Fibroblast of lung (primary cell): ENCODE measurements at places on chromosomes 4 and X.

- DNase-seq: no peak
Observed at GRCh38 chr4:41384992-41385391, 128.3 kb downstream of the UCHL1 start.

GRCh38 chrX:136204571-136204970 is 46.6 kb downstream of the MAP7D3 start:
- DNase-seq: peak; percentile 88

DNA sequence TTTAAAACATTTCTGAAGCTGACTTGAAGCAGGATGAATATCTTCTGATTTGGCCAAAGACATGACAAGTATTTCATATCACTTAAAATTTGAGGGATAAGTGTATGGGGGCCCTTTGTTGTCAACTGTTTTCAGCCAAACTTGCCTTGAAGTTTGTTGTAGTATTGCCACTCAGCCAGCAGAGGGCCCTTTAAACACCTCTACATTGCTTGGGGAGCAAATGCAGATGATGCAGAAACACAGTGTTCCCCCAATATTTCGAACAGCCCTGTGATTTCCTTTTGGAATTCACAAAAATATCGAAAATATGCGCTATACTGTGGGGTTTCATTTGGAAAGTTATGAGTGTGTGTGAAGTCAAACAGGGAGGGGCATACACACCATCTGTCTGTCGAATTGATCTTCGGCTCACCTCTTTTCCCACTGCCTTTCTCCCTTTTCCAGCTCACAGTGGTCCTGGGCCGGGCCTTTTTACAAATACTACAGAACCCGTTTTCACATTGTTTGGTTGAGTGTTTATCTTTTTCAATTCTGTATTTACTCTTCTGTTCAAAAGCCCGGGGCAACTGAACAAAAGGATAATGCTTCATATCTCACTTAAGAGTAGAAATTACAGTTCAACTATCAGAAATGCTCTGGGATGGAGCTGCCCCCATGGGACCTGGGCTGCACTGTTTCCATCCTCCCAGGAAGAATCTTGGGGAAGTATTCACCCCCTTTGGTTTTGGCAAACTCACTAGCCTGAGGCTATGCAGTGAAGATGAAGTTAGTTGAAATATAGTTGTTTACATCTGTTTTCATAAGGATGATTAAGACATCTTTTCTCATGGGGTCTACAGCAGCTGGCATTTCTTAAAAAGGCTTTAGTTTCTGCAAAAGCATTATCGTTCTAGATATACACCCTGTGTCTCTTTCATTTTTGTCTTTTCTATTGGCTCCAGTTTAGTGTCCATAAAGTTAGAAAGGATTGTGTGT is 137.6 kb downstream of the EGF start:
- DNase-seq: peak; percentile 65

DNA sequence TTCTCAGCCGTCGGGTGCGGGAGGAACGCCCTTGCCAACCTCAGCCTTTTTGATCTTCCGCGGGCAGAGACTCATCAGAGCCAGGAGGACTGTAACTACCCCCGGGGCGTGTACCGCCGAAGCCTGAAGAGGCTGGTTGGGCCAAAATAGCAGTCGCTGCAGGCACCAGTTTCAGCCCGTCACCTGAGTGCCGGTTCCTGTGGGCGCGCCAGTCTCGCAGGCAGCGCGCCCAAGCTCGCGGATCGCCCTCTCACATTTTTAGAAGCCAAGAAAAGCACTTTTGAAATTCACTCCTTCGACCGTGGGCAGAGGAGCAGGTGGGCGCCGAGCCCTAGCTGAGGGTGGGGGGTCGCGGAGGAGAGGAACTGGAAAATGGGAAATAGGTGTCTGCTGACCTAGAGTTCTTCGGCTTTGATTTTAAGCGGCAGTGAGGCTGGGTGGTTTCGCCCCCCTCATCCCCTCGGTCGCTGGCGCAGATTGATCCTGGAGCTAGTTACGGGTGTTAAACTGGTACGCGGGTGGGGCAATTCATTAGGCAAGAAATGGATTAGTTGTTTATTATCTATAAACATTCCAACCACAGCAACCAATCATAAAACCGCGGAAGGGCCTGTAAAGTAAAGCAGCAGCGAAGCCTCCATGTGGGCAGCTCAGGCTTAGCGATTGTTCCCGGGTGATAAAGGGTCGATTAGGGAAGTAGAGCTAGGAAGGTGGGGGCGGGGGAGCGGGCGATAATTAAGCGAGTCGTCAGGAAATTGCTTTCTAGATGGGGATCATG is 69.2 kb downstream of the FBXO8 start:
- no peak for DNase-seq

DNA sequence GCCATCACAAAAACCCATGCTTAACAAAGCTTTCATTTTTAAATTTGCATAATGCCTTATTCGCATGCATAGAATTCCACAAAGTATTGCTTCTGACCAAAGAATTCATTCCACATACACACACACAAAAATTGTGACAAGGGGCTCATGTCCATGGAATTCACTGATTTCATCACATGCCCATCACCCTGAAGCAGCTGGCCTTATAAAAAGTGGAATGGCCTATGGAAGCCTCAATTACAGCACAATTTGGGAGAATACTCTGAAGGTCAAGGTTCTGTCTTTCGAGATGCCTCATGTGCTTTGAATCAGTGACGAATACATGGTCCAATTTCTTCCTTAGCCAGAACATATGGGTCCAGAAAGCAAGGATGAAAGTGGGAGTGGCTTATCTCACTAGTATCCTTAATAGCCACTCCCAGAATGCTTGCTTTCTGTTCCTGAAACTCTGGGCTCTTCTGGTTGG is 165.7 kb downstream of the KDR start:
- DNase-seq: peak; percentile 47

DNA sequence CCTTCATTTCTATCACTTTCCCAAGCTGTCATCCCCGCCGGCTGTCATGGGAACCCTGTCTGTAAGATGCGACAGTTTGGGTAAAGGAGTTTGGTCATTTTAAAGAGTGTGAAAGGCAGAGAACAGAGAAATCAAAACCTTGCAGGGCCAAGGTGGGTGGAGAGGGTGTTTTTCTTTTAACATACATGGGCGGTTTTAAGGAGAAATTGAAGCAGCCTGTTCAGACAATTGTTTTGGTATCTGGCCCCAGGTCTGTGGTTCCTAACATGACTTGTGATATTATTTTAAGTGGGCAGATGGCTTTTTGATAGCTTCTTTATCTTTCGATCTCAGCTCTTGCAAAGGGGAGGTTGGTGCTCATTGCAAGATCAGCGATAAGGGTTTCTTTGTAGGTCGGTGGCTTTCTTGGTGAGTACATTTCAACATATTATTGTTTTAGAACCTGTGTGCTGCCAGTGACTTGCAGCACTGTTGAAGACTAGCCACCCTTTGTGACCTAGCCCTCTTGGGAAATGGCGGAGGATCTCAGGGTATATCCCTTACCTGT is 3.7 kb downstream of the PPP1R3F start:
- DNase-seq: no peak

DNA sequence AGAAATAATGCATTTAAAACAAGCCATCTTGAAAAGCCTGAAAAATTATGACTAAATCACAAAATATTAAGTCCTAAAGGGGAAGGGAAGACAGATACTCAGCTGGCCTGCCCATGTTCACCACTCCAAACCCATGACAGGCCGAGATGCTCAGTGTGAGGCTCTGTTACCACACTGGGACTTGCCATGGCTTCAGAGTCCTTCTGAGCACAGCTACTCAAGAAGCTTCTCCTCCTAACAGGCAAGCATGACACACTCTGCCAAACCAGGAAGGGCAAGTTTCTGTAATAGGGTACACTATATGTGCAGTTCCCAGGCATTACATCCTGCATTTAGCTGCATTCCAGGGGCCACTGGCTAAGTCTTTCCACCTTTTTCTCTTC is 34.0 kb upstream of the CYBB start:
- DNase-seq: no peak

GRCh38 chrX:148659481-148659880 is 159.1 kb downstream of the AFF2 start:
- peak; percentile 43 for DNase-seq

GRCh38 chr4:23921447-23921845 is 31.6 kb upstream of the PPARGC1A start:
- peak; percentile 84 for DNase-seq

GRCh38 chrX:109635146-109635545 is 10.2 kb upstream of the KCNE5 start:
- peak; percentile 14 for DNase-seq
